ENCODE measurements at places on chromosomes 1 and 21.
A peak's percentile ranks its signal among the peaks of the same experiment; 100 is the strongest.

DNA sequence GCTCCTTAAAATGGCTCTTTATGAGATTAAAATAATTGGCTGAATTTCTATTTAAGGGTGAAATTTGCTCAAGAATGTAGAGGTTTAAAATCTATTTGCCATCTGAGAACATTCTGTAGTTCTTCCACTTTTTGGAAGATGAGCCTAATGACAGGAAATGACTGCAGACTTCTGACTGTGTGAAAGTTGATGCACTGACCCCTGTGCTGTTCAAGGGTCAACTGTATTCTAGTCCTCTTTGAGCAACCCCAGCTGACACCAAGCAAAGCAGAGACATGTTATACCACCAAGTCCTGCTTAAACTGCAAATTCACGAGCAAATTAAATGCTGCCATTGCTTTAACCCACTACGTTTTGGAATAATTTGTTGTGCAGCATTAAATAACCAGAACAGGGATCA is 26.6 kb downstream of the DDAH1 start:
- peak; percentile 44 for DNase-seq

DNA sequence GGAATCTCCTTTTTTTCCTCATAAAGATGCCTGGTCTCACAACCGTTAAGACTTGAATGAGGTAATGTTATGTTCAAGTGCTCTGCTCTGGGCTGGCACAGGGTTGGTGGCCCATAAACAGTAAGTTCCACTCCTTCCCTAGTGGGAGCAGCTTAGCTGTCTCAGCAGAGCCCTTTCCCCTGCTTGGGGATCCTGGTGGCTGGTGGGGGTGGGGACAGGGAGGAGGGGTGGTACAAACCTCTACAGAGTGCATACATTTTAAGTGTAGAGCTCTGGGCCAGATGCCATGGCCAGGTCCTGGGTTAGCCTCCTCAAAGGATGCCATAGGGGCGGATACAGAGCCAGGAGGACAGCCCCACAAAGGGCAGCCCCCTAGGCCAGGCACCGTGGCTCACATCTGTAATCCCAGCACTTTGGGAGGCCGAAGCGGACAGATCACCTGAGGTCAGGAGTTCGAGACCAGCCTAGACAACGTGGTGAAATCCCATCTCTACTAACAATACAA is 20.7 kb upstream of the PADI1 start:
- DNase-seq: no peak

DNA sequence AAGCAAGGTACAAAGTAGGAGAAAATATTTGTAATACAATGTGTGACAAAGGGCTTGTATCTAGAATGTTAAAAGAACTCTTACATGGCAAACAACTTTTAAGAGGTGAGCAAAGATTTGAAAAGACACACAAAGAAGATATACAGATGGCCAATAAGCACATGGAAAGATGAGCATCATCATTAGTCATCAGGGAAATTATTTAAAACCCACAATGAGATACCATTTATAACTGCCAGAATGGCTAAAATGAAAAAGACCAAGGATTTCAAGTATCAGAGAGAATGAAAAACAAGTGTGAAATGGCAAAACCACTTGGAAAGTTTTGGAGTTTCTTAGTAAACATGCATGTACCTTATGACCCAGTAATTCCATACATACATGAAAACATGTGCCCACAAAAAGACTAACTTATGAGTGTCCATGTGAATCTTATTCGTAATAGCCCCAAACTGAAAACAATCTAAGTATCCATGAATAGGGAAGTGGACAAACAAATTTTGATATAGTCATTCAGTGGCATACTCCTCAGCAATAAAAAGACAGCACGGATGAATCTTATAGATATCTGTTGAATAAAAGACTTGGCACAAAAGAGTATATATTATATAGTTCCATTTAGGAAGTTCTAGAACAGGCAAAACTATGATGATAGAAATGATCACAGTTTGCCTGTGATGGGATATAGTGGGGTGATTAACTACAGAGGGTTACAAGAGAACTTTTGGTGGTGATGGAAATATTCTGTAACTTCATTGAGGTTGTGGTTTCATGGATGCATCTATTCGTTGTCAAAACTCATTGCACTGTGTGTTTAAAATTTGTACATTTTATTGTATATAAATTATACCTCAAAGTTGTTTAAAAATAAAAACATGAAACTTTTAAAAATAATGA is 82.0 kb downstream of the DISP1 start:
- DNase-seq: peak; percentile 46

GRCh38 chr1:21192871-21193270 is 16.2 kb upstream of the EIF4G3 start:
- DNase-seq: no peak

GRCh38 chr1:183590244-183591191 is at the start of gene NCF2:
Gene NCF2, minus strand, starts transcription at chr1:183590459. Its CDS starts 130 bp downstream, at chr1:183590329.
- peak; percentile 75 for DNase-seq
